ENCODE measurements at places on chromosomes 3 and 15. TPM values are rescaled to one million over a fixed set of nuclear protein-coding genes. Genes with fewer than 3 reads are reported as not detected.

DNA sequence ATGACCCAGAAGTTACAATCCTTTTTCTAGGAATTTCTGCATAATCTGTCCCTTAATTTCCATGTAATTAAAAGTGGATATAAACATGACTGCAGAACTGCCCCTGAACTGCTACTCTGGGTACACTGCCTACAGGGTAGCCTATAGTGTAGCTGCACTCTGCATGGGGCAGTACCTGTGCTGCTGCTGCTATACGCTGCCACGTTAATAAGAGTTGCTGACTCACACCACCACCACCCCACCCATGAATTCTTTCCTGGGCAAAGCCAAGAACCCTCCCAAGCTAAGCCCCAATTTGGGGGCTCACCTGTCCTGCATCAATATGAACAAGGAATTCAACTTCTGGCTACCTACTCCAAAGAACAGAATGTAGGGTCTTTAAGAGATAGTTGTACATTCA, 13.9 kb downstream of the HDGFL3 start:
- DNase-seq = no peak

DNA sequence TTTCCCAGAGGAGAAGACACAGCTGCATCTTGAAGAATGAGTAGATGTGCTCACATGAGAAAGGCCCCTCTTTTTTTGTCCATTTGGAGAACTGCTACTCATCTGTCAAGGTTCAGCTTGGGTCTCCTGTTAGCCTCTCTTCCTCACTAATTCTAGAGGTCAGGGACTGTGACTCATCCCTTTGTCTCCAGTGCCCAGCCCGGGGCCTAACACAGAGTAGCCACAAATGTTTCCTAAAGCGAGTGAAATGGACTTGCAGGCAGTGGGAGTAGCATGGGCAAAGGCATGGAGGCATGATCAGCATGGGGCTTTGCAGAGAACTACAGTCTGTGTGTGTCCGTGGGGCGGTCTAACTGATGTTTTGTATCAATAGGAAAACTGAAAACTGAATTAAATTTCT, 33.9 kb upstream of the MRPS22 start:
- no peak for DNase-seq

- DNase-seq = no peak
Observed at GRCh38 chr3:43883729-43884396, 193.1 kb downstream of the ABHD5 start.

Gene SATB1
- total RNA-seq = 40.9 TPM
